Activated naive CD4-positive, alpha-beta T cell treated with anti-CD3 and anti-CD28 coated beads, Interleukin-2, amount 50 U/mL, for 72 hours (primary cell): ENCODE measurements at places on chromosomes 12 and 14. TPM values are rescaled to one million over a fixed set of nuclear protein-coding genes. Genes with fewer than 3 reads are reported as not detected.

DNA sequence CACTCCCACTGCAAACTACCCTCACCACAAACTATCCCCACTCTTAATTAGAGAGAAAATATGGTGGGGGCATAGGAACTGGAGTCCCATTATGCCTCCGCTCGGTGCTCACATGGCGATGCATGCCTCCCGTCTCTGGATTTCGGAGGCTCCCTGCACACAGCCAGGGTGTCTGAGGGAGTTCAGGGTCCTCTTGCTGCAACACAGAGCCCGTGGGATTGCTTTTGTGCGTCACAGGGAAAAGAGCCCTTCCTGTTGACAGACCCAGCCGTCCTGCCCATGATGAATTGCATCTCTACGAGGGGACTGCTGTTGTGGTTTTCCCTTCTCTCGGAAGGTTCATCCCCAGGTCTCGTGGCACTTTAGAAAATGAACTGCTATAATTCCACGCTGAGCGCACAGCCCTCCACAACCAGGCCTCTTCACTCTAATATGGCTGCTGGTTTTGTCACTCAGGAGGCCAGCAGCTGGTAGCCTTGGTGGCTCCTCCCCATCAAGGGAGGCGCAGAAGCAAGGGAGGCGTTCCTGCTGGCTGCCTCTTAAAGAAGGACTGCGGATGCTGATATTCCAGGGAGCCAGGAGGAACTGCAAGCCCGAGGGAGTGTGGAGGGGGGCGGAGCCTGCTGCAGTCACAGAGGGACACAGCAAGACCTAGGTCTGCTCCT is 158.0 kb downstream of the KCNA5 start:
- DNase-seq = no peak

MYBPC1 gene
- total RNA-seq = not detected

- no peak for DNase-seq
These were observed 3.7 kb downstream of the DACT1 start for GRCh38 chr14:58641509-58641908.

GRCh38 chr14:98015921-98016320 is 1218.7 kb downstream of the VRK1 start:
- DNase-seq = no peak

CPNE6 gene
- total RNA-seq = not detected

WASHC3 gene
- 22.1 TPM for total RNA-seq

PLEKHG7 gene
- total RNA-seq = not detected

- no peak for DNase-seq
These were observed 64.7 kb downstream of the BTG1 start for GRCh38 chr12:92080911-92081285.

DNA sequence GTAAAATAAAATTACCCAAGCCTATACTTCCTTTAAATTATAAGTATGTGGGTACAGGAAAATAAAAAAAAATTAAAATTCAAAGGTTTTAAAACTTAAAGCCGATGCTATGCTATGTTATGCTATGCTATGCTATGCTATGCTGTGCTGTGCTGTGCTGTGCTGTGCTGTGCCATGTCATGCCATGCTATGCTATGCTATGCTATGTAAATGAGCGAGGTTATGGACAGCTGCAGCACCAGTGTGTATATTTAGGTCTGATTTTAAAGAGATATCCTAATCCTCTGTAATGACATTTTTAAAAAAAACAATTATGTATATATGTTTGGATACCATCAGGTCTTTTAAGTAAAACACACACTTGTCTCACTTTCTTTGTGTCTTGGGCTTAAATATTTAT is 1822.0 kb upstream of the SEL1L start:
- DNase-seq = no peak

- no peak for DNase-seq
These were observed 73.6 kb downstream of the SRGAP1 start for GRCh38 chr12:63917864-63918799.

OR4E2 gene
- total RNA-seq = 0.12 TPM

RNFT2 gene
- total RNA-seq = 25.5 TPM

- DNase-seq = no peak
These were observed 979 bp downstream of the DDX54 start for GRCh38 chr12:113184098-113184899.

- DNase-seq = no peak
These were observed 93.9 kb downstream of the PLBD1 start for GRCh38 chr12:14473707-14474287.

GRCh38 chr14:59507063-59507751 is 22.9 kb downstream of the JKAMP start:
- peak; percentile 61 for DNase-seq

TMEM52B gene
- total RNA-seq = not detected

DNA sequence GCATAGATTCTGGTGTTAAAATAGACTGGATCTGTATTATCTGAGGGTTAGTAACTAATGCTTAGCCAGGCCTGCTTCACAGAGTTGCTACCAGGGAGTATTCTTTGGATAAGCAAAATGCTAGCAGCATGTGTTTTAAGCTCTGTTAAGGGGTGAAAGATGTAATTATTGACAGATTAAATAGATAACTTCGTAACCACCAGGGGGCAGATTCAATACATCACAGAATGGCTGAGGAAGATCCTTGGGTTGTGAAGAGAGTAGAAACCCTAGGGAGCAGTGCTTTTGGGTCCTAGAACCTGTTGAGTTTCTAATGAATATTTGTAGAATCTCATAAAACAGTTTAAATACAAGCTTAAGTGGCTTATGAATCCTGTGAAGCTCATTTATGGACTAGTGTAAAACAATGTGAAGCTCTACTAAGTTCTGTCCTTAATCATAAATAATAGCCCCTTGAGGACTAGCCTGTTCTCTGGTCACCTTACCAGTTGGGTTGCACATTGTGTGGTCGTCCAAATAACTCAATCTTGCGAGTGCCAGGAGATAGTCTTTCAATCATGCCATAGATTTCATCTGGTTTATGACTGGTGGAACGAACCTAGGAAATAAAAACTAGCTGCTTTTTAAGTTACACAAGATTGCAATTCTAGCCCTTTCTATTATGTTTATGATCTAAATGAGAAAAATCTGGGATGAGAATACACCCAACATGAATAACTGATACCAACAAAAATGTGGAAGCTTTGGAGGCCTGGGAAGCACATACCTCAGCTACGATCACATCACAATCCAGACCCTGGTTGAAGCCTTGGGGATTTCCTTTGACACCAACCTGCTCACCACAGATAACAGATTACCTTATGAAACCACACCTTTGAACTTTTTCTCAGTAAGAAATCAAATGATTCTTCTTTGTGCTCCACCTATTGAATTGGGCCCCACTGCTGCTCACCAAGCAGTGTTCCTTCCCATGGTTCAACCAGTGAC is 12.3 kb downstream of the METTL3 start:
- peak; percentile 21 for DNase-seq

ACTN1 gene
- 106 TPM for total RNA-seq
